Natural killer cell (primary cell): ENCODE measurements at places on chromosomes 7 and 10. TPM values are rescaled to one million over a fixed set of nuclear protein-coding genes. Genes with fewer than 3 reads are reported as not detected.
A peak's percentile ranks its signal among the peaks of the same experiment; 100 is the strongest.

DNA sequence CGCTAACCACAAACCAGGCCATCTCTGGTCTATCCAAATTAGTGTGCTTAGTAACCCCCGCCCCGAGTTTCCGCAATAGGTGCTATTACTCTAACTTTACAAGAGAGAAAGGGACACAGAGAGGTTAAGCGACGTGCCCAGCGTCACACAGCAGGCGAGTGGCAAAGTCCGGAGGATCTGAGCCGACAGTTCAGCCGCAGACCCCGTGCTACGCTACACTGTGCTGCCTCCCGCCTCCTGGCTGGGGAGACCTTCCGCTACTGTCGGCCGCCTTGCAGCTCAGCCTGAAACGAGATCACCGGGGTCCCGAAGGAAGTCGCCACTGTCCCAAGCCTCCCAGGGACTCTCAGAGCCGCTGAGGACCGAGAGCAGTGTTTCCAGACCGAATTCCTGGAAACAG is 799 bp downstream of the INTS1 start:
- DNase-seq, result no peak

DNA sequence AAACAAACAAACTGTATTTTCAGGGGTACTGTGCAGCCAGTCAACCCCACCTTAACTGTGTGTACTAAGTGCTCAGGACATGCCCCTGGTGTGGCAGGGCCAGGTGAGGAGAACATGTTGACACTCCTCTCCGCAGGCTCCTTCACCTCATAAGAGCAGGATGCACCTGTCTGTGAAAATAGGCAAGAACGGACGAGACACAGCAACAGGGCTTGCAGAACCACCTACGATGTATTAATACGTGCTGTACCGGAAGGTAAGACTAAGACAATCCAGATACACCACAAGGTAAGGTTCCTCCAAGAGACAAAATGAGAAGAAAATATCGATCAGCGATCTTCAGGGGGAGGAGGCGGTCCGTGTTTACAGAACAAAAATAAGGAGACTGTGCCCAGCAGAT is 65.8 kb upstream of the CAMK2B start:
- no peak for DNase-seq

DNA sequence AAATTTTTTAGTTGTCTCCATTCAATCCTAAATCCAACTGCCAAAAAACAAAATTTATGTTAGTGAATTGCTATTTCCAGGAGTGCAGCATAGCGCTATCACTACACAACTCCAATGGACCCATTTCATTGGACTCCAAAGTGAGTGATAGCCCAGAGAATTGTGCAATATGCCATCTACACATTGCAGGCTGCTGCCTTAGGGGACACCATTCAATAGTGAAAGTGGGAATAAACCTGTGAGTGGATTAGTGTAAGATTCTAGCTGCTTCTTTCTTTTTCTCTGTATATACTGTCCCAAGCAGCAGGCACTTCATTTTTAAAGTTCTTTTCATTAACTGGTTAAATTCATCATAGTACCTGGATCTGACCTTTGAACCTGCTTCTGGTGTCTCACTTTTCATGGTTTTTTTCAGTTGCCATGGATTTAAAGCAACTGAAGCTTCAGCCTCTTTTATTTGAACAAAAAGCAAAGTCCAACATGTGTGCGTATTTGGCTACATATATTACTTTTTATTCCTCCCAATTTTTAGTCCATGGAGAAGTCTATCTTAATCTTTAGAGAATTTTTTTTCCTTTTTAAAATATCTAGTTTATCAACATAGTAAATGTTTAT is 97.3 kb downstream of the DGKB start:
- no peak for DNase-seq

GRCh38 chr10:112584276-112584675 is 137.3 kb downstream of the VTI1A start:
- DNase-seq, result no peak

- DNase-seq, result no peak
Observed at GRCh38 chr7:138710536-138711385, 9.6 kb upstream of the SVOPL start.

GRCh38 chr7:83798489-83798888 is 149.6 kb upstream of the SEMA3E start:
- no peak for DNase-seq

- DNase-seq, result peak; percentile 64
Observed at GRCh38 chr10:43407148-43407575, 1.8 kb downstream of the HNRNPF start.

DNA sequence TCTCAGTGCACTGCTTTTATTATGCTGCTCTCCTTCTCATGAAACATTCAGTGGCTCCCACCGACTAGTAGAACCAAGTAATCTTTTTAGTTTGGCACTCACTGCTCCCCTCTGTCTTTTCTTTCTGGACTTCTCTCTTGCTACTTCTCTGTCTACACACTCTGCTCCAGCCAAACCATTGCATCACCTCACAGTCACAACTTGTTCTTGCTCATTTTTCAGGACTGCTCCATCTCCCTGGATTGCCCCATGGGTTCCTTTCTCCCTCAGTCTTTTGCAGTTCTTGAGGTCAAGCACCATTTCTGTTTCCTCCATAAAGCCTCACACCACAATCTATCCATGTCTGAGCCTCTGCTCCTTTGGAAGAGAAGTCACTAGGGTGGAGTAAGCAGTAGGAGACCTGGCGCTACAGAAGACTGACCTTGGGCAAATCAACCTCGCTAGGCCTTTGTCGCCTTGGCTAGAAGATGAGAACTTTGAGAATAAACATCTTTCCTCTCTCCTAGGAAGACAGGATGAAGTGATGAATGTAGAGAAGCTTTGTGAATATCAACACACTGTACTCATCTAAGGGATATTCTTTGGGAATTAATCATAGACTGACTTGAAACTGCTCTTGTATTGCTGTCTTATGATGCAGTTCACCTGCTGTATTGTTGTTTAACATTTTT is 186.2 kb downstream of the LRMDA start:
- DNase-seq, result no peak

DNA sequence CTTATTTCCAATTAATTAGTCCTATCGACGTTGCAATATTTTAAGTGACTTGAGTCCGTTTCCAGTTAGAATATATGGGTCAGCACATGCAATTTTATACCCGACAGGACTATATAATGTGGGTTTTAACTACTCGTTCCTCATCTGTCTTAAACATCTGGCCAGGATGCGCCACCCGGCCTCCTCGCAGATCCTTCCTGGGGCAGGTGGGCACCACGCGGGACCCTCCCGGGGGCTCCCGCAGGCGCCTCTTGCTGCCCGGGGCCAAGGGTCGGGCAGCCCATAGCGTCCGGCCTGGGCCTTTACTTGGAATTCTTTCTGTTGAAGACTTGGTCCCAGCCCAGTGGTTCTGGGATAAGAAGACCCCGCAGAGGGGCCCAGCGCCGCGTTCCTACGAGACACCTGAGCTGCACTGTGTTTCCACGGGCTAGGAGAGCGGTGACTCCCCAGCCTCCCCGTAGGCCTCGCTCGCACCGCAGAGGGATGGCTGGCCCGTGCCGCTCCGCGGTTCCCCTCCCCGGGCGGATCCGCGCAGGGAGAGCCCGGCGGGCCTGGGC is 10.1 kb upstream of the MNX1 start:
- DNase-seq, result no peak

- DNase-seq, result no peak
Observed at GRCh38 chr10:58704226-58704625, 191.6 kb downstream of the BICC1 start.

DNA sequence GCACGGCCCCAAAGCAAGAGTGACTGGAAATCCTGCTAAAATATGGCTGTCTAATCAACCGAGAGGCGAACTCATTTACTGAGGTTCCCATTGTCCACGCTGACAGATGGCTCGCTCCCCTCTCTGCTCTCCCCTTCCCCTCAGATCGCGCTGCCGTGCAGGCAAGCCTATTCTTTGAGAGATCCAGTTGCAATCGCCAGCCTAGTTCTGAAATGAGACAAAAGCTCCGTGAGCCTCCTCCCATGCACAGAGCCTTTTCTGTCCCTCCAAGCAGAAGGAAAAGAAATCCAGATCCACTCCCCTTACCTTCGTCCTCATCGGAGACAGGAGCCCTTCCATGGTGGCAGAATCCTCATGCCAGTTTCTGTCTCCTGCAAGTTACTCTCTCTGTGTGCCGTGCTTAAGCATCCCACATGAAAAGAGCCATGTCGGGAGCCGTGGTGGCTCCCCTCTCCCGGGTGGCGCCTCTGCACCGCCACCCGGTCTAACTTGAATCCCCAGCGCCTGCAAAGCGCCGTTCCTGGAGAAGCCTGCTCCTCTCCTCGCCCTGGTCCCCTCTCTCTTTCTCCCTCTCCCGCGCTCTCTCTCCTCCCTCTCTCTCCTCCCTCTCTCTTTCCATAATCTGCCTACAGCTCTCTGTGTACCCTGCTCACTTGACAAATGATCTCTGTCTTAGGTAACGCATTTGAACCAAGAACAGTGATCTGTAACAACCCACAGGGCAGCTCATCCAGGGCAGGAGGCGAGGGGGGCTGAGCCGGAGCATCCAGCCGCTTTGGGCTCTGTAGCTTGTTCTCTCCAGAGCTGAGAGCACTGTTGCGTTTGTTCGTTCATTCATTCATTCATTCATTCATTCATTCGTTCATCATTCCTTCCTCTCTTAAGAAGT is 156.8 kb downstream of the FRMD4A start:
- peak; percentile 32 for DNase-seq

DNA sequence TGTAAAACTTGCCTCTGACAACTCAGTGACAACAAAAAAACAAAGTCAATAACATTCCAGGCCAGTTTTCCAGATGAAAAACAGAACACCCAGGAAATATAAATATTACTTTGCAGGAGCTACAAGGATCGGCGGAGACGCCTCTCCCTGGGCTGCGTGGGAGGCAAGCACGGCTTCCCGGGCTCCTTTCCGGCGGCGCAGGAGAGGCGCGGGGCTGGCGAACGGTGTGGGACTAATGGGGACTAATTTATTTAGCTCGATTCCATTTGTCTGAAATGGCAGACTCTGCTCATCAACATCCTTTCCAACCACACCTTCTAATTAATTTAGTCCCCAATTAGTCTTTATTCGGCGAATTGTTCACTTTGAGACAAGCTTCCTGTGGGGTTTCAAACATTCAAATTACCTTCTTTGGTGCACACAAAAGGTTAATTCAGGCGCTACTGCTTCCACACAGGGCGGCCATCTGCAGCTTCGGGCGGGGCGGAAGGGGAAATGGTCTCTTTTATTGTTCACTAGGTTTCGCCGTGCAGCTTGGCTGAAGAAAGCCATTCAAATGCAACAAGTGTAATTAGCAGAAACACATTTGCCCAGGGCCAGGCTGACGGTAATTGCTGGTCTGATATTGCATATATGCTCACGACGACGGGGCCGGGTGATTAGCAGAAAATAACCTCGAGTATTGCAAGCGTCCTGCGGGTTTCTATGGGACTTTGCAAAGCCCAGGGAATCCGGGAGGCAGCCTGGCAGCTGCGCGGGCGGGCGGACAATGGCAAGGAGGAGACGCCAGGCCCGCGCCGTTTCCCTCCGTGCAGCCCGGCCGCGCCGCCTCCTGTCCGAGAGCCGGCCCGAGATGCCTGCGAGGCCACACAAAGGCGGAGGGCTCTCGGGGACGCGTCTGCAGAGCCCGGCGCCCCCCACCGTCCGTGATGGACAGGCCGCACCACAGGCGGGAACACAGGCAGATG is 270.1 kb downstream of the PTPRN2 start:
- DNase-seq, result no peak

GRCh38 chr10:68560186-68560942 is at the start of gene TET1:
TET1 (plus strand) TSS chr10:68560337; CDS start chr10:68572339, 12,002 bp downstream.
- no peak for DNase-seq

- DNase-seq, result no peak
Observed at GRCh38 chr7:72152161-72153131, 259.7 kb downstream of the CALN1 start.

GRCh38 chr10:31350891-31351290 is 31.9 kb downstream of the ZEB1 start:
- DNase-seq, result no peak

DNA sequence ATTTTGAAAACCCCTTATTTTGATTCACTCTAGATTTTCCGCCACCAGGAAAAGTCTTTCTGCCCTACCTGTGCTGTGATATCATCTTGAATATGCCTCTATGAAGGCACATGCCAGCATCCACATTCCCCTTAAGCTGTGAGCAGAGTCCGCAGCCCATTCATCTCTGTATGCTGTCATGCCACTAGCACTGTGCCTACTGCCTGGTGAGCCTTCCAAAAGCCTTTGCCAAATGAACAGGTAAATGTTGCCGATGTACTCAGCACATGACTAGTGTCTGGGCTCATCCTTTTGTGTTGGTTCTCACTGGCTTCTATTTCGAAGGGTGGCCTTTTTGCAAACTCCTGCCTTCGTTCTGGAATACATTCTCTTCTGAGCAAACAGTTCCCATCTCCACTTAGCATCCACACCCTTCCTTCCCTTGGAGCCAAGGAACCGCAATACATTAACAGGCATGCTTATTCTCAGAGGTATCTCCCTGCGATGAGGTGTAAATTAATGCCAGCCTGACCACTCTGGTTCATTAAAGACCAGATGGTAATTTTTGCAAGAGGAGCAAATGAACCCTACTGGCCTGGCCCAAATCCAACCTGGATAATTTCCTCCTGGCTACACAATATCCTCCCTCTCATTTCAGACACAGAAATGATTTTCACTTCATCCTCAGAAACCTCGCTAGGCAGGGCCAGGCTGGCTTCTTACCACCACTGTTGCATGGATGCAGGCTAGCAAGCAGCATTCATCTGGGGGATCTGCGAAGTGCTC is 339.7 kb upstream of the NFE2L3 start:
- no peak for DNase-seq

- peak; percentile 38 for DNase-seq
Observed at GRCh38 chr7:130369110-130369711, 11.1 kb upstream of the CPA1 start.

GRCh38 chr7:154774303-154774969 is 228.5 kb downstream of the PAXIP1 start:
- DNase-seq, result no peak

DNA sequence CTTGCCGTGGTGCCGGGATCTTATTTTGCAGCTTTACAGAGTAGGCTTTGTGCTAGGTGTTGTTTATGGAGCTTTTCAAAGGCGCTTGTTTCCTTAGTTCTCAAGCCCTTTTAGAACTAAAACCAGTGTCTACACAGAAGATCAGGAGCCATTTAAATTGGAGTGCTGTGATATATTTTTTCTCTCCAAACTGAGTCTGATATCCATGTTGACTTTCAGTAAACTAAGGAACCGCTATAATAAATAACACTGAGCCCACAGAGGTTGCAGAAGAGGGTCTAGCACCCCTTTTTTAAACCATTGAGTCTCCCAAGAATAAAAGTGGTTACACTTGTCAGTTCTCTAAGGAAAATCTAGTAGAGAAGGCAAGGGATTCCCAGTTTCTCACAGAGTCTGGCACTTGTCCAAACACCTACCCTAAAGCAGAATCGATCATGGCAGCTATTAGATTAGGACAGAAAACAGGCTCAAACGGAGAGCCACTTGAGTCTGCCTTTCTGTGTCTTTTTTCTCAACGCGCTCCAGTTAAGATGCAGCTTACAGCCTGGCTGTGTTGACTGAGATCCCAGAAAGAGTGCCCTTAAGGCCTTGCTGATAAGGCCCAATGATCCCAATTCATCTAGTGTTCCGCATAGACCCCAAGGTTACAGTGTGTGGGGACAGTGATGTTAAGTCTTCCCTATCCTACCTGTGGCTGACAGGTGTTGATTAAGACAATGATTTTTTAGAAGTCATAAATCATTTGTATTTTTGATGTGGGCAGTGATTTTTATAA is 804 bp downstream of the TMEM106B start:
- DNase-seq, result peak; percentile 51

Gene PPP1R17
- not detected for total RNA-seq

Gene WDFY4
- 8.4 TPM for total RNA-seq

Gene NAT16
- total RNA-seq, result not detected

Gene UTF1
- total RNA-seq, result 0.31 TPM

Gene CNPY1
- not detected for total RNA-seq

Gene INSIG1
- total RNA-seq, result 115 TPM

Gene SPOCK2
- 293 TPM for total RNA-seq

Gene LIPJ
- total RNA-seq, result not detected

Gene TRPV6
- total RNA-seq, result not detected

Gene TFEC
- 1.7 TPM for total RNA-seq

Gene SMURF1
- total RNA-seq, result 34.2 TPM
